ENCODE measurements at places on chromosomes 7 and 10. TPM values are rescaled to one million over a fixed set of nuclear protein-coding genes. Genes with fewer than 3 reads are reported as not detected.

ITIH2 gene
- not detected for total RNA-seq

TMUB1 gene
- total RNA-seq = 73.4 TPM

GRCh38 chr7:82704121-82704520 is 260.5 kb upstream of the CACNA2D1 start:
- no peak for DNase-seq

DNA sequence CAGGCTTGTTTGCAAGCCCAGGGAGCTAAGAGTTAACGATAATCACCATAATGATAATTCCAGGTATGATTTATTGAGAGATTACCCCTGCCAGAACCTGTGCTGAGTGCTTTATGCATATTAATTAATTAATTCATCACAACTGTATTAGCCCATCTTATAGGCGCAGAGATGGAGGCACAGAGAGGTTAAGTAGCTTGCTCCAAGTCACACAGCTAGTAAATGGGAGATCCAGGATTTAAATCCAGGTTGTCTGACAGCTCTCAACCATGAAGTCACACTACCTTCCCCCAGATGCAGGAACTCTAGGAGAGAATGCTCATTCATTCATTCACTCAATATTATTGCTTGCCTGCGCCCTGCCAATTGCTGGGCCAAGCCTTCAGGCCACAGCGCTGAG is 84.5 kb downstream of the FAM241B start:
- DNase-seq = no peak

GRCh38 chr10:128643658-128644057 is 517.4 kb upstream of the MKI67 start:
- DNase-seq = no peak

- peak; percentile 98 for DNase-seq
Measured at GRCh38 chr10:114634609-114634979, 23.5 kb downstream of the ABLIM1 start.

SEC24C gene
- total RNA-seq = 40.6 TPM

Measured in M059J (cell line).